Colonic mucosa (tissue), 4 donors: ENCODE measurements at places on chromosomes 16 and 17. TPM values are rescaled to one million over a fixed set of nuclear protein-coding genes. Genes with fewer than 3 reads are reported as not detected.

DNA sequence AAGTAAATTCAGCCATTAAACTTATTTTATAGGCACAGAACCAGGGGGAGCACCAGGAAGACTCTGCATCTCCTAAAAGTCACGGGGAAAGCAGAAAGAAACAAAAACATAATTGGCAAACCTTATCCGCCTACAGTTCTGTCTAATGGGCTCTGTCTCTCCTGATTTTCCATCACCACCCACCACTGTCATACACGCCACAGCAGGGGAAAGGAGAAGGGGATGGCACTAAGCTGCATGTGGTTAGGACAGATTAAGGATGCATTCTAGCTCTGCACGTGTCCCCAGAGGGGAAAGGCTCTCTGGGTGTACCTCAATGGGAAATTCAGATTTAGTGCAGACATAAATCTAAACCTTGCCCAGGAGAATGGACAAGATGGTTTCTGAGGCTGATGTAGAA lies 359.8 kb downstream of the TMEM114 start:
- H3K4me3 ChIP-seq: no peak overlapping the region
- no peaks in the 10 kb centered on the region for H3K4me1 ChIP-seq
- H3K27me3 ChIP-seq: no peaks in the 10 kb centered on the region
- H3K27ac ChIP-seq: no peak overlapping the region

GRCh38 chr17:63984236-63984635 lies 11.5 kb upstream of the SCN4A start:
- peak overlapping the region; percentile 33 for H3K27ac ChIP-seq
- H3K36me3 ChIP-seq: no peaks in the 10 kb centered on the region
- no peaks in the 10 kb centered on the region for H3K4me1 ChIP-seq
- DNase-seq: no peak

- no peak for DNase-seq
- H3K4me1 ChIP-seq: no peaks in the 10 kb centered on the region
- H3K27me3 ChIP-seq: no peaks in the 10 kb centered on the region
Measured at GRCh38 chr17:33854596-33854995, 400.5 kb upstream of the CCL2 start.

DNA sequence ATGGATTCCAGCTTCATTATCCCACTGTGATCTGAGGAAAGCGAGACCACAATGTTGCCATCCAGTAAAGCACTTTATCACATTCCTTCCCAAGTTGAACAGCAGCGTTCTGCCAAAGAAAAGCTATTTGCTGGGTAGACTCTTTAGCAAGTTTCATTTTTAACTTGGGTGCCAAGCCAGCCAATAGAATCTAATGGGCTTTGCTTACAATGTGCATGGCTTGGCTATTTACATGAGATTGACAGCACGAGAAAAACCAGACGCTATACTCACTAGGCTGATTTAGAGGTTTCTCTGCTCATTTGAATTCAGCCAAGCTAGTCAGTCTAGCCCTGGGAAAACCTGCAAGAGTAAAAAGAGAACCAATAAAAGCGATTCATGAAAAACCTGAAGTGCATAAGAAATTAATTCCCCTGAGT lies 108.9 kb downstream of the CDH13 start:
- H3K4me3 ChIP-seq: no peak overlapping the region
- H3K27ac ChIP-seq: no peak overlapping the region
- H3K27me3 ChIP-seq: no peaks in the 10 kb centered on the region

- H3K27me3 ChIP-seq: no peaks in the 10 kb centered on the region
- no peak for DNase-seq
- no peaks in the 10 kb centered on the region for H3K4me1 ChIP-seq
Measured at GRCh38 chr16:71453036-71453435, 9.0 kb downstream of the ZNF23 start.

- no peak for DNase-seq
- no peaks in the 10 kb centered on the region for H3K4me1 ChIP-seq
- H3K4me3 ChIP-seq: no peak overlapping the region
- H3K36me3 ChIP-seq: no peaks in the 10 kb centered on the region
- H3K27ac ChIP-seq: no peak overlapping the region
- H3K27me3 ChIP-seq: no peaks in the 10 kb centered on the region
Measured at GRCh38 chr17:47686276-47686635, 7.7 kb upstream of the TBKBP1 start.

DNA sequence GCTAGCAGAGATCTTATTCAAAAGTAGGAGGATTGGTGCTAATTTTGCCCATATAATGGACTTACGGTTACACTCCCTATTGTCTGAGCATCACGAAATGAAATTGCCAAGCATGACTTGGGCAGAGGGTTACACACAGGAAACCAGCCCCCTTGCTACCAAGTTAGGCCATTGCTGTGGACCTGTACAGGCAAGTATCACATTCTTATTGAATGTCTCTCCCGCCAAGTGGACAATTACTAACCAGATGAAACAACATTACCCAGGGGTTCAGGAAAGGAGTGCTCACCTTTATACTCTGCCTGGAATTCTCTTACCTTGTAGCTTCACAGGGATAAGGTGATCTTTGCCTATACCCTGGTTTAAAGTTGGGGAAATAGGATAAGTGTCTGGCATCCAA lies 70.6 kb upstream of the TOX3 start:
- DNase-seq: no peak
- H3K4me1 ChIP-seq: no peaks in the 10 kb centered on the region
- no peak overlapping the region for H3K27ac ChIP-seq
- no peaks in the 10 kb centered on the region for H3K36me3 ChIP-seq
- H3K27me3 ChIP-seq: no peaks in the 10 kb centered on the region

DNA sequence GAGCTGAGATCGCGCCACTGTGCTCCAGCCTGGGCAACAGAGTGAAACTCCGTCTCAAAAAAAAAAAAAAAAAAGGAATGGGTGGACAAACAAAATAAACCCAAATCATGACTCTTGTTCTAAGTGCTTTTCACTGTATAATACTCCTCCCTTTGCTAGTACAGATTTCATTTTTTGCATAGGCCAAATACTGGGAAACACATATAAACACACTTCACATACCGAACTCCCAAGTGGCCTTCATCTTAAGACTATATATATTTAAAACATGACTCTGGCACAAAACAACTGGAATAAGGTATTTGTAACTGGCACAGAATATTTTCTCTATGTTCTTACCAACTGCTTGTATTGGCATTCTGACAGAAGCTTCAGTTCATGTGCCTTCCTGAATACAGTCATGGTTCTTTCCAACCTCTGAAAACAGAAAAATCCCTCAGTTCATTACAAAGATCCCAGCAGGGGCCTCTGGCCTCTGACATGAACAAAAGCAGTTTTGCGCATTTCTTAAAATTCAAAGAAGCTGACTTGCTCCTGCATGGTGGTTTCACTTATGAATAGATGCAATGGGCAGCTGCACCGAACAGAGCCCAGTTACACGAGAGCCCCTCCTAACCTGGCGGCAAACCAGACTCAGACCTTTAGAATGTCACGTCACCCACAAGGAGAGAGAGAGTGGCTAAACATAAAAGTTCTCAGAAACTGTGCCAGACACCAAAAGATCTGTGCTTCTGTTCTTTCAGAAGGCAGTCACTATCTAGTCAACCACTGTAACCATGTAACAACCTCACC lies 19.1 kb upstream of the COPRS start:
- no peaks in the 10 kb centered on the region for H3K27me3 ChIP-seq
- no peak overlapping the region for H3K27ac ChIP-seq
- no peak overlapping the region for H3K4me3 ChIP-seq
- H3K4me1 ChIP-seq: no peaks in the 10 kb centered on the region
- DNase-seq: no peak

DNA sequence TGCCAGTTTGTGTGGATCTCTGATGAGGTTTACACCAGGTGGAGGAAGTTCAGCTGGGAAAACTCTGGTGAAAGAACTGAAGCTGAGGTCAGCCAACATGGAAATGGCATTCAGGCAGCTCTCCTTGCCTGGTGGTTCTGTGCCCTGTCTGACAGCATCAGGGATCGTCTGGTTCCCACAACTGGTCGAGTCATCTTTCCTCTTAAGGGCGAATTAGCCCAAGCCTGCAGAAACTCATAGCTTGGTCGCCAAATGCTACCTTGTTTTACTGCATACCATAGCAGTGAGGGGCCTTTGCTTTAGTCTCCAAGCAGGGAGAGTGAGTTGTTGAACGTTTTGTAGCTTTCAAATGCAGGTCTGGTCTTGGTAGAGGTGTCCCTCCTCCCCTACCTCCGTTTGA lies 7.2 kb downstream of the PLCG2 start:
- no peak overlapping the region for H3K27ac ChIP-seq
- peaks cover 9% of the 10 kb centered on the region for H3K27me3 ChIP-seq
- H3K4me1 ChIP-seq: no peaks in the 10 kb centered on the region
- no peak for DNase-seq
- no peaks in the 10 kb centered on the region for H3K36me3 ChIP-seq
- H3K4me3 ChIP-seq: no peak overlapping the region

GRCh38 chr17:8366231-8366630 lies 10.3 kb downstream of the KRABD2 start:
- no peaks in the 10 kb centered on the region for H3K36me3 ChIP-seq
- H3K27ac ChIP-seq: no peak overlapping the region
- no peaks in the 10 kb centered on the region for H3K4me1 ChIP-seq
- DNase-seq: no peak
- no peaks in the 10 kb centered on the region for H3K27me3 ChIP-seq

- H3K4me1 ChIP-seq: peaks cover 4% of the 10 kb centered on the region
- no peak for DNase-seq
- no peak overlapping the region for H3K27ac ChIP-seq
- no peaks in the 10 kb centered on the region for H3K36me3 ChIP-seq
- H3K4me3 ChIP-seq: no peak overlapping the region
Measured at GRCh38 chr17:47816111-47816735, 5.4 kb downstream of the OSBPL7 start.

DNA sequence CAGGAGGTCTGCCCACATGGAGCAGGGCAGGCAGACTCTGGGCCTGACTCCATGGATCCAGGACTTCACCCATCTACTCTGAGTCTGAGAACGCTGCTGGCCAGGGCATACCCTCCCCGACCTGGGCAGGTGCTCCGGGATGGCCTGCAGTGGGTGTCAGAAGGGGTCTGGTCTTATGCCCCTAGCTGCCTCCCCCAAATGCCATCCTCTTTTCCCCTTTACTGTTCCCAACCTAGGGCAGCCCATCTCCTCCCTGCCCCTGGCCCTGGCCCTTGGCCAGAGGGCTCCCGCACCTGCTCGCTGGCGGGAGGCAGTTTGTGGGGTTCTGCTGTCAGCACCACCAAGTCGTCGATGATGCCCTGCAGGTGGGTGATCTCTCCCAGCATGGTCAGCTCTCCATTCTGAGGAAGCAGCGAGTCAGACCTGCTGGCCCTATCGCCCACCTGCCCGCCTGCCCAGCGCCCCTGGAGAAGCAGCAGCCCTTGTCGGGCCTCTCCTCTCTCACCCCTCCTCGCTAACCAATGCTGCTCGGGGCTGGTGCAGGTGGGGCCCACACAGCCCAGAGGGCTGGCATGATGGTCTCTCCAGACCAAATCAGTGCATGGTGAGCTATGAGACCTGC lies 8.2 kb downstream of the MTSS2 start:
- H3K27ac ChIP-seq: no peak overlapping the region
- no peak overlapping the region for H3K4me3 ChIP-seq
- DNase-seq: no peak
- H3K4me1 ChIP-seq: no peaks in the 10 kb centered on the region
- H3K27me3 ChIP-seq: no peaks in the 10 kb centered on the region
- no peaks in the 10 kb centered on the region for H3K36me3 ChIP-seq

- H3K36me3 ChIP-seq: no peaks in the 10 kb centered on the region
- no peak for DNase-seq
- no peaks in the 10 kb centered on the region for H3K4me1 ChIP-seq
- no peaks in the 10 kb centered on the region for H3K27me3 ChIP-seq
- H3K27ac ChIP-seq: no peak overlapping the region
Measured at GRCh38 chr16:81014672-81015071, 7.7 kb downstream of the CENPN start.

- no peak overlapping the region for H3K4me3 ChIP-seq
- no peak overlapping the region for H3K27ac ChIP-seq
- no peaks in the 10 kb centered on the region for H3K36me3 ChIP-seq
- no peaks in the 10 kb centered on the region for H3K27me3 ChIP-seq
- H3K4me1 ChIP-seq: no peaks in the 10 kb centered on the region
- peak; percentile 90 for DNase-seq
Measured at GRCh38 chr17:18960803-18961511, 9.0 kb downstream of the SLC5A10 start.

DNA sequence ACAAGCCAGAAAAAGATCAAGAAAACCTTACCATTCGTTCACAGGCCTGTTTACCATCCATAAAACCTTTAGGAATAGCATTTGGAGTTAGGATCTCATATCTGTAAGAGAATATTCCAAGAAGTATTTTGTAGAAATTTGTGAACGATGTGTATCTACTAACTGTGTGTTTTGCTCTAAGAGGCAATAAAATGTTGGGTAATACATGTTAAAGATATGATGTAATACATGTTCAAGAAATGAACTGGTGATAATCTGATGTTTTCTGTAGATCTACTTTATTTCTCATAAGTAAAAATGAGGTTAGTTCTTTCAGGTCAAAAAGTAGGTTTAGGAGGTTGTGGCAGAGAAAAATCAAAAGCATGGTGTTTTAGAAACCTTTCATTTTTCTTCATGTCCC lies 83.2 kb downstream of the NDEL1 start:
- no peaks in the 10 kb centered on the region for H3K36me3 ChIP-seq
- no peaks in the 10 kb centered on the region for H3K4me1 ChIP-seq
- no peak for DNase-seq
- no peak overlapping the region for H3K27ac ChIP-seq
- no peaks in the 10 kb centered on the region for H3K27me3 ChIP-seq
- H3K4me3 ChIP-seq: no peak overlapping the region

- no peaks in the 10 kb centered on the region for H3K36me3 ChIP-seq
- H3K4me1 ChIP-seq: peaks cover 23% of the 10 kb centered on the region
- H3K27ac ChIP-seq: peak overlapping the region; percentile 80
- H3K4me3 ChIP-seq: no peak overlapping the region
- no peak for DNase-seq
- H3K27me3 ChIP-seq: no peaks in the 10 kb centered on the region
Measured at GRCh38 chr17:3977387-3977786, 13.2 kb upstream of the ATP2A3 start.

- H3K27me3 ChIP-seq: peaks cover 4% of the 10 kb centered on the region
- H3K4me3 ChIP-seq: no peak overlapping the region
- no peak for DNase-seq
Measured at GRCh38 chr17:12659500-12659899, 6.2 kb upstream of the MYOCD start.

- DNase-seq: no peak
- H3K4me1 ChIP-seq: peaks cover 9% of the 10 kb centered on the region
- H3K27ac ChIP-seq: peak overlapping the region; percentile 99
- peak overlapping the region; percentile 91 for H3K4me3 ChIP-seq
- no peaks in the 10 kb centered on the region for H3K27me3 ChIP-seq
- H3K36me3 ChIP-seq: no peaks in the 10 kb centered on the region
Measured at GRCh38 chr16:27316038-27316680, 2.4 kb downstream of the IL4R start.

PRSS22 gene
- 6.7 TPM for total RNA-seq

JPH3 gene
- total RNA-seq: 0.15 TPM

LGALS9 gene
- total RNA-seq: 444 TPM

TMC6 gene
- total RNA-seq: 159 TPM

ITGB3 gene
- total RNA-seq: 15.4 TPM

MPG gene
- total RNA-seq: 42.1 TPM

CCL7 gene
- not detected for total RNA-seq
